ENCODE measurements at places on chromosomes 11 and 22.

GRCh38 chr11:64352099-64352994 is 6.6 kb upstream of the RPS6KA4 start:
- no peak for DNase-seq

- DNase-seq, result no peak
Observed at GRCh38 chr11:73463359-73463758, 87.2 kb downstream of the RELT start.

- DNase-seq, result no peak
Observed at GRCh38 chr11:36890841-36891240, 292.8 kb upstream of the RAG2 start.

- DNase-seq, result no peak
Observed at GRCh38 chr11:95605271-95605940, 184.2 kb downstream of the FAM76B start.

GRCh38 chr22:49015993-49016908 is 811.4 kb downstream of the BRD1 start:
- no peak for DNase-seq

DNA sequence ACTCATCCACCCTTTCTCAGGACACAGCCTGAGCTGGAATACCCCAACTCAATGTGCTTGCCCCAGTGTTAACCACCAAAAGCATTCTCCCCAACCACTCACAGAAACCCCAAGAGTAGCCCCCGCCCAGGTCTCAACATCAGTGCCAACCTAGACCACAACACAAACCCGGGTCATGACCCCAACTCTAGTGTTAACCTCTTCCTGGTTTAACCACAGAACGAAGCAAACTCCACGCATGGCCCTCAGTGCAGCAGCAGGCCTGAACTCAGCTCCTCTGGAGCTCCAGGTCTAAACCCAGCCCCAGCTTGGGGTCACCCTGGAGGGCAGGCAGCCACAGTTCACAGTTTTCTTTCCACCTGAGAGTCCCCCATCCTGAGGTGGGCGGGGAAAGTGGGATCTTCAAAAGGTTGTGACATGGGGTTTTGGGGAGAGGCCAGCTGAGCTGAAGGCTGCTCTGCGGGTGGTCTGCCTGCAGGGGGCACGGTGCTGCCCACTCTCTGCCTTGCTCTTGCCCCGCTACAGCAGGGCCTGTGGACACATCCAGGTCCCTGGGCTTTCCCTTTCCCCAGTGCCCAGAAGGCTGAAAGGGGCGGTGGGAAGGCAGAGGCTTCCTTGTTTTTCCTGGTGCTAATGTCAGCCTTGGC is 37.9 kb downstream of the NECTIN1 start:
- DNase-seq, result no peak

- DNase-seq, result no peak
Observed at GRCh38 chr22:45493286-45493771, 9.4 kb upstream of the FBLN1 start.

- no peak for DNase-seq
Observed at GRCh38 chr11:57374966-57375365, 6.0 kb downstream of the PRG3 start.

- DNase-seq, result no peak
Observed at GRCh38 chr22:38782402-38783094, 11.4 kb downstream of the DNAL4 start.

DNA sequence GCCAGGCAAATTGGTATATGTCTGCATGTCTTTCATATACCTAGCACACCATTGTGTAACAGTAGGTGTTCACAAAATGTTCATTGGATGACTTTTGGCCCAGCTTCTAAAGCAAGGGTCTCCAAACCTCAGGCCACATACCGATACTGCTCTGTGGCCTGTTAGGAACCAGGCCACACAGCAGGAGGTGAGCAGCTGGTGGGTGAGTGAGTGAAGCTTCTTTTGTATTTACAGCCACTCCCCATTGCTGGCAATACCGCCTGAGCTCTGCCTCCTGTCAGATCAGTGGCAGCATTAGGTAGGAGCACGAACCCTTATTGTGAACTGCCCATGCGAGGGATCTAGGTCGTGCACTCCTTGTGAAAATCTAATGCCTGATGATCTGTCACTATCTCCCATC is 836.6 kb downstream of the NTM start:
- no peak for DNase-seq

DNA sequence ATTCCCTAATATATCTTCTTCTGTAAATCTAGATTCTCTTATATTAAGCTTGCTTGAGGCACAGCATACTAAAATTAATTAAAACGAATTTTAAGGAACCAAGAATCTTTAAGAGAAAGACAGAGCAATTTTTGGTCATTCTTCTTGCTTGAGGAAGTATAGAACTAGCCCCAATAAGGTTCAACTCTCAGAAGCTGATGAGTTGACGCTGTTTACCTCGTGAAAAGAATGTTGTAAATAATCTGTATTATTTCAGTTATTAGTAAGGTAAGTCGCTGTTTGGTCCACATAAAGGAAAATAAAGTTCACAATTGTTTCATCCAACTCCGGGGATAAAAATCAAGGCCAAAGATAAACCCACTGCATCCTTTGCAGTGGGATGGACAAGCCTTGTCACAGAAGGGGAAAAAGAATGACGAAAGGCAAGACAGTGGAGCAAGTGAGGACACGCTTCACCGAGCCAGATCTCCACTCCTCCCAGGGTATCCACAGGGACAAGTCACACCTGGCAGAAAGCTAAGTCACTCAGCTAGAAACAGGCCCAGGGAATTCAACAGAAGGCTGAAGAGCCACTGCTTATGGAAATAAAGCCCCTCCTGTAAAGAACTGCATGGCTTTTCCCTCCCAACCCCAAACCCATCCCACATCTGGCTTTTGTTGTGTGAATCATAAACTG is 752 bp downstream of the POU2AF1 start:
- no peak for DNase-seq

GRCh38 chr22:50376085-50376651 is 33.0 kb downstream of the PPP6R2 start:
- no peak for DNase-seq

DNA sequence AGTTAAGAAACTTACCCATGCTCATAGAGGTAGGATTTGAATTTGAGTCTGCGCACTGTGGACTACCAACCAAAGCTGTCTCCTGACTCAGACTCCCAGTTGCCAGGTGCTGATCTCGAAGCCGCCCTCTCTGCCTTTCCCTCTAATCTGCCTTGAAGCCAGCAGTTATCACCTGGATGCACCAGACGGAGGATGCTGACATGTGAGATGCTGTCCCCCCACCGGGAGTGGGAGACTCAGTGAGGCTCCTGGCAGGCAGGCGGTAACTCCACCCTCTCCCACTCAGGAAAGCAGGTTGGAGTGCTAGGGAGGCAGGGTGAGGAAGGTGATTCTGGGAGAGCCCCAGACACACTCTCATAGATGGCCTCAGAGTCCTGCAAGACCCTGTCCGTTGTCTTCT is 40.4 kb downstream of the KIAA1671 start:
- DNase-seq, result no peak

- no peak for DNase-seq
Observed at GRCh38 chr11:205221-206001, 1.8 kb downstream of the BET1L start.

DNA sequence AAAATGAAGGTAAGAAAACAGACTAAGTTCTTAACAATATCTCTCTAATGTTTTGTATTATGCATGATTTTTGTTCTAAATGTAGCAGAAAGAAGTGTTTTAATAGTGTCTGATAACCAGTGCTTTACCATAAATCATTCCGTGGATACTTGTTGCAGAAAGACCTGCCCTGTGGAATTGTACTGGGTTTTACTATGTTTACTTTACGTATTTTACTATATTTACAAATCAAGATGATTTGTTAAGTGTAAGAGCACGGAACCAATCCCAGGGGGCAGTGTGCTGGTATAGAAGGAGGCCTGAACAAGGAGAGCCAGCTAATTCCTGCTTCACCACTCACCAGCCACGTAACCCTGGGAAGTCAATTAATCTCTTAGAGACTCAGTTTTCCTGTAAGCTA is 1.4 kb downstream of the HTR3B start:
- DNase-seq, result no peak

- no peak for DNase-seq
Observed at GRCh38 chr11:12671370-12671769, 2.9 kb upstream of the TEAD1 start.

DNA sequence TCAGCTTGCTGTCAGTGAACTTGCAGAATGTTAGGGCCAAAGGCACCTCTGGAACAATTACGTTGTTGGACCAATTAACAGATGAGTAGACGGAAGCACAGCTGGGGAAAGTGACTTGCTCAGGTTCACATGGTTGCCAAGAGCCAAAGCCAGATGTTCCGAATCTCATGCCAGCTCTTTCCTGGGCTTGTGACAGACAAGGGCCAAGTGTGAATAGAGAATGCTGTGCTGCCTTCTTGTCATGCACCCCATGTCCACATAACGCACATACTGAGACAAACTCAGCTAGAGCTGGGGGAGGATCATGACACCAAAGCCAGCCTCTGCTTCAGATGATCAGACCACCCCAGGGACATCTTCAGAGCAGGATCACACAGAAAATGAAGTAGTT is 616.3 kb downstream of the INSC start:
- no peak for DNase-seq

GRCh38 chr11:35654711-35655110 is 7.9 kb upstream of the TRIM44 start:
- DNase-seq, result no peak

DNA sequence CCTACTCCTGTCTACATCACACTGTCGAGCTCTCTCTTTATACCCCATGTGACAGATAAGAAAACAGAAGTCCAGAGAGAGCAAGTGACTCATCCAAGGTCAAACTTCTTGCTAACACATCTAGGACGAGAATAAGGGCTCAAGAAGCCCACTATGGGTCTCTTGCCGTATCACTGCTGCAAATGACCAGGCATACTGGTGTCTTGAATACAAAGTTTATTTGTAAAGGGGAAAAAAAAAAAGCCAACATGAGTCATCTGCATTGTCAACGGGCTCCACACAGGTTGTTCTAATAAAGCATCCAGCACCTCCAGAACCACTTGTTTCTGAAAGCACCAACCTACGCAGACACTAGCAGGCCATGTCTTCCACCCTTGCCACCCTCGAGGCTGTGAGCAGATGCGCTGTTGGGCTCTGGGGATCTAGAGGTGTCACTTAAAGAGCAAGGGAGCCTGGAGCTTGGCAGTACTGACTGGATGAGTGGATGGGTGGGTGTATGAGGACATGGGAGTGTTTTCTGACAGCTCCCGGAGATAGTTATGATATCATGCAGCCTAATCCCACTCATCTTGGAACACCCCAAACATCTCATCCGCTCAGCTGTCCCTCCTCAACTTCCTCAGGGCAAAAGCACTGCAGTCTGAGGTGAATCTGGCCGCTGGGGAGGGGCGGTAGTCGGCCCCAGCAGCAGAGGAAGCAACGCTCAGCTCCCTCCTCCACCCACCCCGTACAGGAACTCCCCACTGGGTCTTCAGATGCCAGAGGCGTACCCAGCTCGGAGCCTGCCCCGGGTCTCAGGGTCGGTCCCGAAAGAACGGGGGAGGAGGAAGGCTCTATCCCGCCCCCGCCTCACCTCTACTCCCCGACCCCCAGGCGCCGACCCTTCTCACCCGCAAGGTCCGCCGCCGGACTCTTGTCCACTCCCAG is 1.0 kb downstream of the SMCO4 start:
- DNase-seq, result peak; percentile 35

DNA sequence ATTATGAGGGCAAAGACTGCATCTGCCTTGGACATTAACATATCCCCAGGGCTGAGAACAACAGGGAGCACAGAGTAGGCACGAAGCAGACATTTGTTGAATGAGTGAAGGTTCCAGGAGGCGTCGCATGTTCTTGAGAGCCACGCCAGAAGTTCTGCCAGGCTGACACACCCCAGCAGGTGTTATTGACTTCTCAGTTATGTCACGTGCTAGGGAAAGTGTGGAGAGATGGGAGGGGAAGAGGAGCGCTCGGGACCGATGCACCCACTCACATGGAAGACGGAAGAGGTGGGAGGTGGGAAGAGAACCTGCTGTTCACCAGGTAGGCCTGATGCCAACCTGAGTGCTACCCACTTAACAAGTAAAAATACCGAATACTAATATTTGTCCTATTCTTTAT is 232.8 kb downstream of the LARGE1 start:
- no peak for DNase-seq

- DNase-seq, result peak; percentile 11
Observed at GRCh38 chr11:36672815-36673450, 74.9 kb upstream of the RAG2 start.

GRCh38 chr11:20501252-20501651 is 98.2 kb upstream of the SLC6A5 start:
- no peak for DNase-seq

- DNase-seq, result no peak
Observed at GRCh38 chr22:19046719-19047609, 75.2 kb downstream of the DGCR2 start.

DNA sequence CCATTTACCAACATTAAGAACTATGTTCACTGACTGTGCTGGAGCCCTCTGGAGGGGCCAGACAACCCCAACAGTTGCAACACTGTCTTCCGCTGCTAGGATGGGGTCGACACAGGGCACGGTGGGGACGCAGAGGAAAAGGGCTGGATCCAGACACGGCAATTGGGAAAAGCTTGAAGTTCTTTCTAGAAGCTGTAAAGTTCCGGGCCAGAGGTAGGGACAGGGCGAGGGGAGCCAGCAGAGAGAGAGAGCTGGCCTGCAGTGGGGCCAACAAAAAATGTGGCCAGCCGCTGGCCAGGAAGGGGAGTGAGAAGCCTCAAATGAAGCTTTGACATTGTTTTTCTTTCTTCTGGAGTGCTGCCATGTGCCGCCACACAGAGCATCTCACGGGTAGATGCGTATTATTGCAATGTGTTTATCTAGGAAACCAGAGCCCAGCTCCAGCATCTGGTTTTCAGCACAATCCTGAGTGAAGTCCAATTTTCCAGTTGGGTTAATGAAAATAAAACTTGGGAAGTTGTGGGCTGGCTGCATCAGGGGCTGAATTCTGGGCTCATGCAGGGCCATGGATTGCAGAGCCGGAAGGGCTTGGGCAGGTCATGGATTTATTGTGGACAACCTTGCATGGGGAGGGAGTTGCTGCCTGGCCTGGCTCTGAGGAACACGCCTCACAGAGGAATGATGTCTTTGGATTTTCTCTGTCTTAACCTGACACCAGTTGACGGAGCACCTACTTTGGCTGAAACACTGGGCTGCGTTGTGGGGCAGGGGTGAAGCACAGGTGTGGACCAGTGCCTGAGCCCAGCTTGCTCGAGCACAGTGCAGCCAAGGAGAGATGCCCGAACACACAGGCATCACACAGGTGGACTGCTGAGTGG is 67.6 kb upstream of the AMPD3 start:
- no peak for DNase-seq

DNA sequence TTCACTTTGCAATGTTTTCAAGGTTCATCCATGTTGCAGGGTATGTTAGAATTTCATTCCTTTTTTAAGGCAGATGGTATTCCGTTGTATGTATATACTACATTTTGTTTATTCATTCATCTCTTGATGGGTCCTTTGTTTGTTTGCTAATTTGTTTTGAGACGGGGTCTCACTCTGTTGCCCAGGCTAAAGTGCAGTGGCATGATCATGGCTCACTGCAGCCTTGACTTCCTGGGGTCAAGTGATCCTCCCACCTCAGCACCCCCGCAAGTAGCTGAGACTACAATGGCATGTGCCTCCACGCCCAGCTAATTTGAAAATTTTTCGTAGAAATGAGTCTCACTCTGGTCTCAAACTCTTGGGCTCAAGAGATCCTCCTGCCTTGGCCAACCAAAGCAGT is 6.2 kb downstream of the UVRAG start:
- no peak for DNase-seq

GRCh38 chr11:65355013-65355775 is 643 bp downstream of the TIGD3 start:
- DNase-seq, result no peak
